Right ventricle myocardium superior (tissue), 1 donor: ENCODE measurements at places on chromosomes 12 and 14.
A peak's percentile ranks its signal among the peaks of the same experiment; 100 is the strongest.

DNA sequence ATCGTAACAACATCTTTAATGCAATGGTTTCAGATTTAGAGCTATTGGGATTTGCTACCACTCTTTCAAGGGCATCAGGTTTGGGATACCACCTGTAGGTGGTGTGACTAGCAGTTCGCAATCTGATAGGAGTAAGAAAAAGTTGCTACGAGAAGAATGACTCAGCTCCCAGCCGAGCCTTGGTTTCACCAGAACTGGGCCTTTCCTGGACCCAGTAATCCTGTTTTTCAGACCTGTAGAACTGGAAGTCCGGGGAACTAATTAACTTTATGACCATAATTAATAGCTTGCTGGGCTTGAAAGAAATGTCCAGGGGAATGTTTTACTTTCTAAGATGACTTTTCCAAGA lies 770 bp downstream of the ABHD4 start:
- DNase-seq = no peak

GRCh38 chr12:106135075-106135474 lies 3.7 kb downstream of the NUAK1 start:
- DNase-seq = no peak

GRCh38 chr12:119179335-119180021 lies 747 bp downstream of the HSPB8 start:
- no peak for DNase-seq

DNA sequence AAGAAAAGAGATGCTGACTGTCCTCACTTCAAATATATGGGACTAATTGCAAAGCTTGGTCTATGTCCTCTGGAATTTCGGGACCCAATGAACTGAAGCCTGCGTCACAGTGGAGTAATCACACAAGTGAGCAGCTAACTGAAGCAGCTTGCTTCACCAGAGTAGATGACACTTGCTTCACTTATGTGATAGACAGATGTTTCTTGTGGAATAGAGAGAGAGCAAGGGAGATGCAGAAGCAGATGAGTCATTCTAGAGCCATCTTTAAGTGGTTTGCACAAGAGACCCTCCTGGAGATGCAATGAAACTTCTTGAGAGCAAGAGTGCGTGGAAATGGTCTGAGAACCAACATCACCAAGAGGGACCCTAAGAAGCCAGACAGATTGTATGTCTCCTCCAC lies 1537.1 kb upstream of the FLRT2 start:
- DNase-seq = no peak

DNA sequence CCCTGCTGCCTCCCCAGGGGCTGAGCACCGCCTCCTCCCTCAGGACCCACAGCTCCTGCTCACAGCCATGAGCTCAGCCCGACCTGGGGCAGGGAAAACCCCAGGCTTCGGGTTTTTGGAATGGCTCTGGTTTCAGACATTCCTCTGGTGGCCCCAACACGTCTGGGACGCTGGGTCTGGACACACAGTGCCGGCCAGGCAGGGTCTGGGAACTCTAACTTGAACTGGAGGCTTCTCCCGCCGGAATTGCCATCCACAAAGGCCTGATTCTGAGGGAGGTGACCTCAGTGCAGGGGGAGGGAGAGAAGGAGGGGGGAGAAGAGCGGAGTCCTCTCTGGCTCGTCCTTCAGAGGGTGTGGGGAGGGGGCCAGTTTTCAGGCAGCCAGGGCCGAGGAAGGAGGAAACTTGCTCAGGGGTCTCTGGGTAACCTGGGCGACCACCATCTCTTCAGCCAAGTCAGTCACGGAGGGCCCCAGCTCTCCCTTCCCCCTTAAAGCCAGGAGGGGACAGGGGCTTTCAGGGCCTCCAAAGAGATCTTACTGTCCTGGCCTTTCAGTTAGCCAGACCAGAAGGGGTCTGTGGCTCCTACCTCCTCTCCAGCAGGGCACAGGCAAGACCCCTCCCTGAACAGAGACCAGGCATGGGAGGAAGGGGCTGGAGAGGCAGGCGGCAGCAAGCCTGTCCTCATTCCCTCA lies 19.4 kb downstream of the NCKAP5L start:
- DNase-seq = peak; percentile 87

DNA sequence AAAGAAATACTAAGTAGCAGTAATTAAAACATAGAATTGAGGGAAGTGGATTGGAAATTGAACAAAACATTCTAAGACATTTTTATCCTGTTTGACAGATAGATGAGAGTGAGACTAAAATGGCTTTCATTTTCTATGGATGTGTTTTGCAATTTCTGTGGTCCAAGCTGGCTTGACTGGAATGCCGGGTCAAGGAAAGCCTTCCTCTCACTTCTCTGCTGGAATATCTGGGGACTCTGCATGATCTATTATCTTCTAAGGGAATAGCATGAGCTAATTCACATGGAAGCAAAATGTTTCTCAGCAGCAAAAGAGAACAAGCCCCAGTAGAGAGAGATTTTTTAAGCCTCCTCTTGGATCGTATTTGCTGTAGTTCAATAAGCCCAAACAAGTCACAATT lies 407.9 kb upstream of the ATXN7L3B start:
- DNase-seq = no peak

GRCh38 chr12:83097643-83098342 lies 411.1 kb downstream of the TMTC2 start:
- no peak for DNase-seq

GRCh38 chr14:22896760-22897159 lies 13.7 kb downstream of the REM2 start:
- no peak for DNase-seq

- DNase-seq = no peak
Observed at GRCh38 chr12:64900540-64900939, 76.1 kb downstream of the TBC1D30 start.

- DNase-seq = no peak
Observed at GRCh38 chr12:55633151-55633550, 3.5 kb upstream of the OR10P1 start.

- DNase-seq = peak; percentile 91
Observed at GRCh38 chr12:121296618-121297434, at the start of gene CAMKK2. Gene CAMKK2, minus strand, starts transcription at chr12:121296709. Its CDS starts 22,183 bp downstream, at chr12:121274526.

GRCh38 chr14:101028971-101029667 lies 125.6 kb upstream of the RTL1 start:
- DNase-seq = no peak

DNA sequence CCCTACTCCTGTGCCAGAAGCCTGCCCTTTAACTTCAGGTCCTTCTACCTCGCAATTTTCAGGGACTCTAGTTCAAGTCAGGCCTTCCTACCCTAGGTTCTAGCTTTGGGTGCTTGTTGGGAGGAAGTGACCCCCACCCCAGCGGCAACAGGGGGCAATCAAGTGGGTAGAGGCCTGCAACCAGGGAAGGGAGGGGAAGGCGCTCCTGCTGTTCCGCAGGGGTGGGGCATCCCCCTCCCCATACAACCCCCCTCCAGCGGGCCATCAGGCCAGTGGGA lies 204 bp upstream of the PRPH start:
- no peak for DNase-seq

GRCh38 chr12:93130366-93131054 lies 201.4 kb upstream of the EEA1 start:
- DNase-seq = no peak

- DNase-seq = no peak
Observed at GRCh38 chr12:97556302-97556779, 93.7 kb downstream of the RMST start.

DNA sequence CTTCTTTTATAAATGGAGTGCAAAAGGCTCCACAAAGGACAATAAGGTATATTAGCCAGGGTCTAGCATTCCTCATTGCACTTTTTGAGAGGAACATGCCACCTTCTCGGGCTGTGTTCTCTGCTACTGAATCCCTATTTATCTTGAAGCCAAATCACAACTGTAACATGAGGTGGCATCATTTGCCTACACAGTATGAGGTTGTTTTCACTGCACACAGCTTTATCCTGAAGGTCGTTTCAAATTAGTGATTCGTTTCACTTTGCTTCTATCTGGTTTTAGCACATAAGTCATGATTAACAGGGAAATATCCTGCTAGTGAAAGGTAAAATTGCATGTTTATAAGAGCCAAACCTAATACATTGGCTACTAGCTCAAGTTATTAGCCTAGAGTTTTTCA lies 153.8 kb downstream of the SLC35F4 start:
- DNase-seq = no peak

- DNase-seq = no peak
Observed at GRCh38 chr12:79217306-79217705, 352.7 kb downstream of the SYT1 start.

DNA sequence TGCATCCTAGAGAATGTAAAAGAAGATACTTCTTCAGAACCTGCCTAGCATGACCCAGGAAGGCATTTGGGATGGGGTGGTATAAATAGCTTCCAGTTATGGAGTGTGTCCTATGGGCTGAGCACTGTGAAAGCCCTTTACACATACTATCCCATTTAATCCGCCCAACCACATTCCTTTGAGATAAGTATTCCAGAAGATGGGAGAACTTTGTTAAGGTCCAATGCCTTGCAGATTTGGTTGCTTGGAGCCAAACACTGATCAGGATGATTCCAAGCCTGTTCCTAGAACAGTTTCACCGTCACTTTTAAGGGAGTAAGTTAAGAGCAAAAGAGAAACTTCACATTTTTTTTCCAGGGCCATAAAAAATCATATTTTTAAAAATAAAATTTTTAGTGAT lies 82.5 kb upstream of the CLMN start:
- no peak for DNase-seq

DNA sequence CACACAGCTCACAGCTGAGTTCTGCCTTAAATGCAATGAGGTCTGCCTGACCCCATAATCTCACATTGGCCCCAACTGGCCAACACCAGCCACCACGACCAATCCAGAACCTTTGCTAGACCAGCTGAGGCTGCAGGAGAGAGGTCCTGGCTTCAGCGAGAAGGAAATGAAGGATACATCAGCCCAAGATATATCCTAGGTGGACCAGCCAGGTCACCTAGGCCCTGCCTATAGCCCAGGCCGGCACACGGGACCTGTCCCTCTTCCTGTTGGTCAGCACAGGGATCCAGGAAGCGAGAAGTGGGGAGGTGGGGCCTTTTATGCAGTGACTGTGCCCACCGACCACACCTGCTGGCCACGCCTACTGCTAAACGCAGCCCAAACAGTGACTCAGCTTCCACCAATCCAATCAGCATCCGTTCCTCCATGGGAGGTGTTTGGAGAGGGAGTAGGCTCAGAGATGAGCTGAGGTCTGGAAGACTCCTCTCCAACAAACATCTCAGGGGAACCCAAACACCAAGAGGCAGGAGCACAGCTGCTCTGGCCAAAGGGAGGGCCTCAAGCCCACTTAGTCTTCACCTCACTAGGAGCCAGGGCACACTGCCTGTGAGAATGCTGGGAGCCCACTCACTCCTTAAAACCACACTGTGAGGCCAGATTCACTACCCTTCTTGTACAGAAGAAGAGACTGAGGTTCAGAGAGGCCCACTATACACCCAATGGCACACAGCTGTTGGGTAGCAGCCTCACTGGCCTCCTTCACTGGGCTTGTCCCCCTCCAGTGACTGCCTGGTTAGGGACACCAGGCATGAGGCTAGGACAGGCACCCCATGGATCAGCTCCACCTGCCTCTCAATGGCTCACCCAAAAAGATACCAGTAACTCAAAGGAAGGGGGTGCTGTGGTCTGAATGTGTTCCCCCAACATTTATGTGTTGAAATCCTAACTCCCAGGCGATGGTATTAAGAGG lies 51.3 kb upstream of the PPP2R5C start:
- DNase-seq = no peak

GRCh38 chr12:75308279-75308678 lies 21.8 kb downstream of the CAPS2 start:
- DNase-seq = no peak

DNA sequence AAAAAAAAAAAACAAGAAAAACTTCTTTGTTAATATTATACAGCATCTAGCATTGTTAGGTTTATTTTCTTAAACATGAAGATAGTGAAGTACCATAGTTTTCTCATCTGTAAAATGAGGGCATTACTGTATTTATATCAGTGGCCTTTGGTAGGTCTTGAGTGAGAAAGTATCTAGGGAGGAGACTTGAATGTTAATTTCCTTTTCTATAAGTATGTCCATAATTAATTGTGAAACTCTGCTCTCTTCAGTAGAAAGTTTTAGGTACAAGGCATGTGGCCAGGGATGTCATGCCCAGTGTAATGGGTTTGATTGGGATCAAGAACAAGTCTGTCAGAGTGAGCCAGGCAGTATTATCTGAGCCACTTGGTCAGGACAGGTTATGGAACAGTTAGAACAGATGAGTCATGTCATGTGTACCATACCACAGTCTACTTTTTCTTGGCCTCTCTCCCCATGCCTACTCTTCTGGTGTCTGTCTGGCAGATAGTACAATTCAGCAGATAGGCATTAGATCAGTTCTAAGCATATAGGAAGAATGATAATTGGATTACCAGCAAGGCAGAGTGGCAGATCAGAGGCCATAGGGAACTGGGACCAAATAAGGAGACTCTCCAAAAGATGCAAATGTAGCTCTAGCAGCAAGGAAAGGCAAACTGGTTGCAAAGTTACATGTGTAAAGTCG lies 30.4 kb downstream of the FBXO34 start:
- DNase-seq = no peak

- no peak for DNase-seq
Observed at GRCh38 chr12:22443379-22444316, 100.7 kb downstream of the C2CD5 start.

DNA sequence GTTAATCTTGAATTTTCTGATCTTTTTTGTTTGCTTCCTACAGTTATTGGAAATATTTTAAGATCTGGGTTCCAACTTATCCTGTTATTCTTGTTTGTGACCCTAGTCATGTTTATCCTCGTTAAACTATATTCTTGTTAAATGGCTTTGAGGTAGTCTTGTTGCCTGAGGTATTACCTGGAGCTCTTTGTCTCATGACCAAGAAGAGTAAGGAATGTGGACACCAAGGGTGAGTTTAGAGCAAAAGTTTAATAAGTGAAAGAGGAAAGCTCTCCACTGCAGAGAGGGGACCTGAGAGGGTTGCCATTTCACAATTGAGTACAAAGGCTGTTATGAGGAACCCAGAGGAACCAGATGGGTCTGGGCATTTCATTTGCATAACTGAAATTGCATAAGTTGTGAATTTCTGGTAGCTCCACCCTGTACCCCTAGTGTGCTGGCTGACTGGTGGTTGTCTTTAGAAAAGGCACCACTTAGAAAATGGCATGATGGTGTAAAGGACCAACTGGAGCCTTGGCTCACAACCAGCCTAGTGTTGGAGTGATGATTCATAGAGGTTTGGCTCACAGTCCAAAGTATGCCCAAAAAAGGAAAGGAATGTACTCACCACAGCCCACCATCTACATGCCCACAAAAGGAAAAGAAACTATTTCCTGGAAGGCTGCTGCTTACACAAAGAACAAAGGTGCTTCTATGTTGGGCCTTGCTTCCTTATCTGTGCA lies 36.7 kb upstream of the RESF1 start:
- DNase-seq = no peak

DNA sequence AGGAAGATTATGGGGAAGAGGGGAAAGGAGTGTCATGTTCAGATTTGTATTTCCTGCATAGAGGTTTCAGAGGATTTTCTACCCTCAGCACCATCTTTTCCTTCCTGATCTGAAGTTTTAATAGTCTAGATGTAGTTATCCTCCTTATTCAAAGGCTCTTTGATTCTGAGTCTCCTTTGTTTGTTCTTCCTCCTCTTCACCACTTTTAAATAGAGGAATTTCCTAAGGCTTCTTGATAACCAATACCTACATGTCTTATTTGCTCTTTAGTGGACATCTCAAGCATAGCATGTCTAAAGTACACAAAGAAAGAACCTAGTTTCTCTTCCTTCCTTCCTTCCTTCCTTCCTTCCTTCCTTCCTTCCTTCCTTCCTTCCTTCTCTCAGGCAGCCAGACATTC lies 8.3 kb downstream of the MGAT4C start:
- DNase-seq = no peak

- DNase-seq = peak; percentile 57
Observed at GRCh38 chr14:74401504-74402241, 24.3 kb downstream of the SYNDIG1L start.
